ENCODE measurements at places on chromosomes 5 and 9. TPM values are rescaled to one million over a fixed set of nuclear protein-coding genes. Genes with fewer than 3 reads are reported as not detected.
A peak's percentile ranks its signal among the peaks of the same experiment; 100 is the strongest.

The IFT74 gene
- 40.9 TPM for polyA plus RNA-seq

The NR6A1 gene
- polyA plus RNA-seq: 1.0 TPM

The CER1 gene
- 0.38 TPM for polyA plus RNA-seq

The ADAMTS6 gene
- polyA plus RNA-seq: 2.6 TPM

The KIAA0825 gene
- polyA plus RNA-seq: 3.6 TPM

The SREK1IP1 gene
- 17.3 TPM for polyA plus RNA-seq

DNA sequence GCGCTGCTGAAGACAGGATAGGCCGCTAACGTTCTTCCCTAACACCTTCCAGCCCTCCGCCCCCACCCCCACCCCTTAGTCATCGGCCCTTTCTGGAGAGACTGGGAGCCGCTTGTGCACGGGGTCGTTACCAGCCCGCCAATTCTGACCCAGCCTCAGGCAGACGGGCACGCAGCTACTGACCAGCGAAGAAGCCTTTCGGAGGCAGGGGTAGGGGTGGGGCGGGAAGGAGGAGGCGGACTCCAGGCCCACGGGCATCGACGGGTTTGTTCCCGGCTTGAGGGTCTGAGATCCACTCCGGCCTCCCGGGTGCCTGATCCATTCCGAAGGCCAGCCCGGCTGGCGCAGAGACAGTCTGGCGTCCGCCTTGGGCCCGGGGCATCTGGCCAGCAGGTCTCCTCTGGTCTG lies 729 bp upstream of the HAND1 start:
- no peak for DNase-seq

DNA sequence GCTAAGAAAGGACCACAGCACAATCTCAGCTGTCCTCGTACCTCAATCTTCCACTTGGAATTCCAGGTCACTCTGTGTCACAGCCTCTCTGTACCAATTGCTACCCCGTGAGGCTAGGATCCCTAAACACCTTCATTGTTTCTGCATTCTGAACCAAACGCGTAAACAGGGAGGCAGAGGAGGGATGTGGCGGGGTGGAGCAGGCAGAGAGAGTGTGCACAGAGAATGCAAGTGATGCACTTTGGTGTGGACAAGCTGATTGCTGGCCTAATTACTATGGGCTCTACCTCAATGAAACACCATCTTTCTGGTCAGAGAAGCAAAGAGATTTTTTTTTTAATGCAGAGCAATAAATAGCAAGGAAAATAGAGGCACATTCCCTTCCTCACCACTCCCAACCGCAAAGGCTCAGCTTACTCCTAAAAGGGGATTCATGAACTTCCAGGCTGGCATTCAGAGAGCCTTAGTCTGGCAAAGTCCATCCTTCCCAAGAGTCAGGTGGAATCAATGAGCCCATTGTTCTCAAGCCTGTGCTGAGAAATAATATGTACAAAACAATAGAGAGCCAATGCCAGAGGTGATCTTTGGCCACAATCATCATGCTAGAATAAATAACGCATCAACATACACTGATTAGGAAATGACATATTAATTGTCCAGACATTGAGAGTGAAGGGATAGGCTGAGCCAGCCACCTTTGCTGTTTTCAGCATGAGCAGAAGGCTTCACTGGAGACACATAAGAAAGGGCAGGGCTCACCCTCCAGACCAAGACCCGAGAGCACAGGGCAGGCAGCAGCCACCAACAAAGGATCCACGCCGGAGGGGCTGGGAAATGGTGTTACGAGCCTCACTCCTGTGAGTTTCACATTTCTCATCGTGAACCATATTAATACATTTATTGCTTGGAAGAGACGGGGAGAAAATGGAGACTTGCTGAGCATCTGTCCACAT lies 278.8 kb downstream of the ENC1 start:
- no peak for DNase-seq

DNA sequence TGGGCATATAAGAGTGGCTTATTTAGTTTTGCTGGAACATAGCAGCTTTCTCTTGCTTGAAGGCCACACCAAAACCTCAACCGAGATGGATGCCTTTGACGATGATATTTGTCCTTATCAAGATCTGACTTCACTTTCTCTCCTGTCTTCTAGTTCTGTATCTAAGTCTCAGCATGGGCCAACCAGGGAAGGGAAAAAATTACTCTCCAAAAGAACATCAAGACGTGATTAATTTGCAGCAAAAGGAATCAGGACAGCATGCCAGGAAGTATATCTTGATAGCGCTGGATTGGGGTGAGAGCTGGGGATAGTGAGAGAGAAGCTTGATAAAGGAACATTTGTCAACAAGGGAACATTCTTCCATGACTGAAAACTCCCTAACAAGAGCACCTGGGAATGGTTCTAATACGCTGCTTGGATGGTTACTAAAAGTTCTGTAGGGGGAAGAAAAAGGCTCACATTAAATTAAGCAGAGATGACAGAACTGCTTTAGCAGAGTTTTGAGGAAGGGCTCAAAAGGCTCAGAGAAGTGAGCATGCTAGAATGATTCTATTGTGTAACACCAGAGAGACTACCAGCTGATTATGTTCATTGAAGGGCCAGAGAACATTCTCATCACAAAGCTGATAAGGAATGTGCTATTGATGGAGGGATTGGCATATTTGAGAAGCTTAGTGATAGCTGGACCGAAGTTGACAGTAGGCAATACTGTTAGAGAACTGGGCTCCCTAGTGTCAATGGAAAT lies 21.6 kb upstream of the ANXA1 start:
- DNase-seq: no peak

- DNase-seq: no peak
Observed at GRCh38 chr5:166068547-166069335, 2222.7 kb upstream of the WWC1 start.

DNA sequence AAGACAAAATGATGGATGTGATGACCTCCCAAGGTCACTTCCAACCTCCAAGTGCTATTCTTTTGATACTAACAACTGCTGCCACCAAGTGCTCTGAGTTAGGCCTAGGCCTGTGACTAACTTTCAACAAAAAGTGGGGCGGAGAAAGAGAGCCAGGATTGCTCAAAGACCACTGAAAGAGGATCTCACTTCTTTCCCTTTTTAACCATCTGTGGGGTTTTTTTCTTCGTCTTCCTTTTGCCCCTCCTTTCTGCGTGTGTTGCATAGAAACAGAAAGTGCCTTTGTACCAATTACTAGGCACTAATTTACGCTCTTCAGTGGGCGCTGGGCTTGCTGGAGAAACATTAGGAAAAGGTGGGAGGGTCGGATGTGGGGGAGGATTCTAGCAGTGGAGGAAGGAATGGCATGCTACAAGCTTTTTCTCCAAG lies 8.0 kb downstream of the KLF9 start:
- peak; percentile 80 for DNase-seq

DNA sequence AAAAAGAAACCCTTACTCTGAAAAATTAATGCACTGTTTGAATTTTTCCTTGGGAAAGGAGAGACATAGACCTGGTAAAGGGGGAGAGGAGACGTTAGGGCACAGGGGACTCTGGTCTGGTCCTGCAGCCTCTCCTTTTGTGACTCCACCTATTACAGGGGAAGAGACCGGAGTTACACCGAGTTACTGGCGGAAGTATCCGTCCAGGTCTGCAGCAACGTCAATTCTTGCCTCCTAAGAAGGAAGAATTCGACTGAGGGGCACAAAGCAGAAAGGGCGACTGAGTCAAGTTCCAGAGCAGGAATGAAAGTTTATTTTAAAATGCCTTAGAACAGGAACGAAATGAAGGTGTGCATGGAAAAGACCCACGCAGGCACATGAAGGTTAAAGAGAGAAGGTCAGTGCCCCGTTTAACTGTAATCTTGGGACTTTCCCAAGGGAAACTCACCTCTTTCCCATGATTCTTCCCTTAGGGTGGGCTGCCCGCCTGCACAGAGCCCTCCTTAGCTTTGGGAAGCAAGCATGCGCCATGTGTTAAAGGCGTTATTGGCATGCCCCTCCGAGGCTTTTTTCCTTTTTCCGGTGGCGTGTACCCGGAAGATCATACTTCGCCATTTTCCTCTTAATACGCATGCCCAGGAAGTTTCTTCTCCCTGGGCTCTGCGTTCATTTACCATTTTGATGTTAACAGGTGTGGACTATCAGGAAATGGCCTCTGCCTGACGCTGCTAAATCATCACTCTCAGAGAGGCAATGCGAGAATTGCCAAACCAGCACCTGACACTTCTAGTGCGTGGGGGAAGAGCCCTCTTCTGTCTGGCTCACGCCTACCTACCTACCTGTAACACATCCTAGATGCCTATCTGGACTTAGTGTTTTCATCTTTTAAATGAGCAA lies 409.6 kb upstream of the PAPPA start:
- DNase-seq: no peak

DNA sequence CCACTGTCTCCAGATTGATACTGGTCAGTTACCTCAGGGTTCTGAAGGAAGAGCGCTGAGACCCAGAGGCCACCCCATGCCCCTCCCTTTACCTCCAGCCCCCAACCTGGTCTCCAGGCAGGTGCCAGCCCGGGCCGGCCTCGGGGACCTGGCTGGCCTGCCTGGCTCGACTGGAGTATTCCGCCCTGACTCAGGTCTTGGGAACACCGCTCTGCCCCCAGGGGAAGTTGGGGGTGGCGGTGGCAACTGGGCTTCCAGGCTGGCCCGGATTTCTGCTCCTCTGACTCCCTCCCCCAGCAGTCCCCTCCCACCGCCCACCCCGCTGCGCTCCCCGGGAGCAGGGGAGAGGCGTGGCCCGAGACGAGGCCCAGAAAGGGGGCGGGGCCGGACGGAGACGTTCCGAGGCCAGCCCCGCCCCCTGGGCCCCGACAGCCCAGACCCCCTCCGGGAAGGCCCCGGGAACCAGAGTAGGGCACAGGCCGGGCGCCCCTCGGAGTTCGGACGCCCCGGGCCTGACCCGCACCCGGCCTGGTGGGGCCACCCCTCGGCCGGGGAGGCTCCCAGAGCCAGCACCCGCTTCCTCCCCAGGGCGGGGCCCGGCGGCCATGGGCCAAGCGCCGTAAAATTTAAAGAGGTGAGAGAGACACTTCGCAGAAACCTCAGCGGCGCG lies 82.5 kb upstream of the ZBTB43 start:
- peak; percentile 87 for DNase-seq

GRCh38 chr5:103375350-103375749 lies 116.8 kb downstream of the MACIR start:
- DNase-seq: peak; percentile 27

DNA sequence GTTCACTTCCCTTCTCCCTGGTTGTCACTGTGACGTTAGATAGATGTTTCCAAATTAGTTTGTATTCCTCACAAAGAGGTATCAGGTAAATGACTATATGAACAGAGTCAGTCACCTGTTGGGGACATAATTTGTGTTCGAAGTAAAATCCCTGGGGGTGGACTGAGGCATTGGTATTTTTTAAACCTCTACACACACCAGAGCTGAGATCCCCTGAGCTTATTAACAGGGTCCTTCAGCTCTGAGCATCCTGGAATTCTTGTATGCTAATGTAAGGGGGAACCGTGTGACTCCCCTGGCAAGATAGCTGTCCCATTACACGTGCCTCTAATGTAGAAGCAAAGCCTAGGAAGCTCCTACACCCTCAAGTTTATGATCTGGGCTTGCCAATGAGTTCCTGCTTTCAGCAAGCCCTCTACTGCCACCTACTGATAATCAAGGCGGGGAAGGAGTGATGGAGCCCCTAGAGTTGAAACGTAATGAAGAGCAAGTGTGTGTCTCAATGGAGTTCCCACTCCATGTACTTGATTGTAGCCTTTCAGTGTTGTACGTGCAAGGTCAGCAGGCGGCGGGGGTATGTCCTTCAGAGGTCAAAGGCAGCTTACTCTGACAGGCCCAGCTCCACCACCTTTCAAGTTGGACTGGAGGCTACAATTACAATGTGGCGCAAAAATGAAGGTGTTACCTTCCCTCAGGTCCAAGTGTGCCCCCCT lies 14.4 kb downstream of the PRKACG start:
- DNase-seq: peak; percentile 73

- no peak for DNase-seq
Observed at GRCh38 chr5:106755066-106755465, 915.7 kb downstream of the EFNA5 start.

- DNase-seq: no peak
Observed at GRCh38 chr5:54109626-54110330, 200.6 kb downstream of the ARL15 start.

GRCh38 chr9:101705135-101705661 lies 33.2 kb downstream of the GRIN3A start:
- DNase-seq: no peak
